ENCODE measurements at places on chromosomes 1 and 21. TPM values are rescaled to one million over a fixed set of nuclear protein-coding genes. Genes with fewer than 3 reads are reported as not detected.

DNA sequence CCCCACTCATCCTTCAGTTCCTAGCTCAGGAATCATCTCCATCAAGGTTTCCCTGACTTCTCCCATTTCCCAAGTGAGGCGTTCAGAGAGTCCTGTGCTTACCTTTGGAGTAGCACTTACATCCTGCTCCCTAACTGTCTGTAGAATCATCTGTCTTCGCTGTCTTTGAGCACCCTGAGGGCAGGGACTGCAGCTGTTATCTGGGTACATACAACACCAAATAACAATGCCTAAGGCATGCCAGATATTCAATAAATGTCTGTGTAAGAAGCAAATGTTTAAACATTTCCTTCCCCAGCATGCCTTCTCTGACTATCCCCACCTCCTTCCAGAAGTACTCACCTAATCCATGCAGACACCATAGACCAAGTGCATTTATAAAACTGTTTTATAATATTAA is 65.4 kb downstream of the JAK1 start:
- H3K4me3 ChIP-seq = no peak overlapping the region
- H3K27me3 ChIP-seq = no peaks in the 10 kb centered on the region
- H3K27ac ChIP-seq = no peak overlapping the region
- no peak for DNase-seq
- H3K36me3 ChIP-seq = no peaks in the 10 kb centered on the region

- no peak overlapping the region for H3K4me3 ChIP-seq
- DNase-seq = no peak
- no peak overlapping the region for H3K27ac ChIP-seq
- H3K36me3 ChIP-seq = no peaks in the 10 kb centered on the region
- H3K27me3 ChIP-seq = no peaks in the 10 kb centered on the region
Measured at GRCh38 chr1:235710687-235711086, 61.1 kb upstream of the GNG4 start.

Gene EXTL1
- total RNA-seq = 0.74 TPM

Gene CFAP45
- total RNA-seq = not detected

GRCh38 chr1:6378096-6378746 is 15.3 kb downstream of the ACOT7 start:
- H3K27ac ChIP-seq = no peak overlapping the region
- no peaks in the 10 kb centered on the region for H3K27me3 ChIP-seq
- H3K36me3 ChIP-seq = no peaks in the 10 kb centered on the region
- DNase-seq = no peak
- no peaks in the 10 kb centered on the region for H3K4me1 ChIP-seq
- H3K4me3 ChIP-seq = no peak overlapping the region

Gene OR2L13
- total RNA-seq = not detected

DNA sequence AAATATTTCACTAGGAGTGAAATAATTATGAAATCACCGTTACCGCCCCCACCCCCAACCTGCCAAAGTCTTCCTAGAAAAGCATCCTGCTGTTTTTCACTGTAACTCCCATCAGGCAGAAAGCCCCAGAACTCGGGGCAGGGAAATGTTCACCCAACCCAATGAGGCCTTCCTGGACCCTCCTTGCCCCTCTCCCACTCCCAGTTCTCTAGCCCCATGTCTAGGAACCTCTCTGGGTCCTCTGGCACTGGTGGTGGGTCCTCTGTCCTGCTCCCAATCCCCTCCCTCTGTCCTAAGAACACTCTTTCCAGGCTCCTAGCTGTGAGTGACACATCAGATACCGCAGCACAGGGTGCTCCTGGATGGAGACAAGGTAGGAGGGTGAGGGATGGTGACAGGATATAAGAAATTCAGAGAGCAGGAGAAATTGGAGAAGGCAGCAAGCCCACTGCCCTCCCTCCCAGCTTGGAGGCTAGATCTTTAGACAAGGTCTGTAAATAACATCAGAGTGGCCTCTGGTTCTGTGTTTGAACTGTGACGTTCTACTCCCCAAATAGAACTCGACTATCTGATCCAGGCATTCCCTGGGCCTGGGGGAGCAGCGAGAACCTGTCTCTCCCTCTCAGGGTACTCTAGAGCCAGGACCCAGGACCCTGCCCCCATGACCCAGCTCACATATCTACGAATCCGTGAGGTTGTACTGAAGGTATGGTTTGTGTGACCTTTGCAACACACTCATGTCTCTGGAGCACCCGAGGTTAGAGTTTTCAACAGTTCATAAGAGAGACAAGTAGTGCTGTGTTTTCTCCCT is 23.3 kb upstream of the BTG2 start:
- no peaks in the 10 kb centered on the region for H3K36me3 ChIP-seq
- peaks cover 59% of the 10 kb centered on the region for H3K4me1 ChIP-seq
- H3K27me3 ChIP-seq = no peaks in the 10 kb centered on the region
- peak overlapping the region; percentile 93 for H3K27ac ChIP-seq
- no peak for DNase-seq
- H3K4me3 ChIP-seq = no peak overlapping the region

DNA sequence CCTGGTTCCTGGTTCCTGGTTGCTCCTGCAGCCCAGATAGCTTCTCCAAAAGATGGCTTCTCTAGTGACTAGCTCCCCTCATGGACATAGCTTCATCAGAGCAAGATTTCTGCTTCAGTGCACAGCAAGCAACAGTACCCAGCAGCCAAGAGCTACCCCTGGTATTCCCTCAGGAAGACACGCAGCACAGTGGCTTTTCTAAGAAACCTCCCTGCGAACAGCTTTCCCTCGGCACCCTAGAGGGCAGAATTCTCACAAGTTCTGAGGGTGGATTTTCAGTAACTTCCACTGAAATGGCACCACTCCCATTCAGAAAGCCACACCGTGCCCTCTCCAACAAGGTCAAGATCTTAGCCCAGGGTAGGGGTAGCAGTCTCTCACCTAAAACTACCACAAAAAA is 128.2 kb downstream of the EIF4G3 start:
- no peak for DNase-seq
- H3K4me3 ChIP-seq = no peak overlapping the region
- H3K36me3 ChIP-seq = peaks cover 5% of the 10 kb centered on the region
- peaks cover 8% of the 10 kb centered on the region for H3K4me1 ChIP-seq
- H3K27me3 ChIP-seq = no peaks in the 10 kb centered on the region
- no peak overlapping the region for H3K27ac ChIP-seq

Gene GJA4
- total RNA-seq = 28.5 TPM

- no peaks in the 10 kb centered on the region for H3K27me3 ChIP-seq
- DNase-seq = no peak
- H3K4me1 ChIP-seq = no peaks in the 10 kb centered on the region
- no peaks in the 10 kb centered on the region for H3K36me3 ChIP-seq
- no peak overlapping the region for H3K27ac ChIP-seq
Measured at GRCh38 chr1:179926850-179927205, 27.8 kb upstream of the CEP350 start.

GRCh38 chr1:178337091-178337706 is 159.6 kb downstream of the CLEC20A start:
- no peak overlapping the region for H3K4me3 ChIP-seq
- H3K27me3 ChIP-seq = no peaks in the 10 kb centered on the region
- no peak for DNase-seq
- no peaks in the 10 kb centered on the region for H3K36me3 ChIP-seq
- no peaks in the 10 kb centered on the region for H3K4me1 ChIP-seq

DNA sequence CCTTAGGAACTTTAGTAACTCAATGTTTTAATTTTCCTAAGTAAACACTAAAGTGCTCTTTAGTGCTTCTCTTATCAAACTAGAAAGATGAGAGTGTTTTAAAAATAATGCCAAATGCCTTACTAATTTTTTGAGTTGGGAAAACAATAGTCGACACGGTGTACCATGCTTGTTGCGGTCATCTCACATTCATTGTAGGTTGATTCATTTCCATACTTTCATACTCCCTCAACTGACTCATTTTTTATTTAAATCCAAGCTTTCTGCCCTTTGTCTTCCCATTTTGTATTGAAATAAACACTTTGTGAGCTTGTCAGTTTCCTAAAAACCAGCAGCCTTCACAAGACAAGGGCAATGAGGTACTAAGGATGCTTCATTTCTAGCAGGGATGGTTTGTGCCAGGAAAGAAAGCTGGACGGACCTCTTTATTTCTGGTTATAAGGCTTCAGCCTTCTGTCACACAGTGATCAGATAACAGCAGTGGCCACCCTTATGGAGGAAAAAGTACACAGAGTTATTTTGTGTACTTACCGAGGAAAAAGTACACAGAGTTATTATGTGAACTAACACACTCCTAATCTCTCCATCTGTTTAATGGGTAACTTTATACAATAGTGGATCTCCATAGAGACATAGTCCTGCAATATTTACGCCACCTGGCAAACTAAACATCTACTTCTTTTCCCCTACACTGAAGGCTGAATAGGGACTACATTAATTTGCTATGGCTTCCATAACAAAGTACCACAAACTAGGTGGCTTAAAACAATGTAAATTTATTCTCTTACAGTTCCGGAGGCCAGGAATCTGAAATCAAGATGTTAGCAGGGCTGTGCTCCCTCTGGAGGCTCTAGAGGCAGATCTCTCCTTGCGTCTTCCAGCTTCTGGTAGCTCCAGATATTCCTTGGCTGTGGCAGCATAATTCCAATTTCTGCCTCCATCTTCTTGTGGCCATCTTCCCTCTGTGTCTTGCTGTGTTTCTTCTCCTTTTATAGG is 13.0 kb upstream of the CCDC190 start:
- no peak overlapping the region for H3K4me3 ChIP-seq
- H3K27me3 ChIP-seq = no peaks in the 10 kb centered on the region
- no peaks in the 10 kb centered on the region for H3K36me3 ChIP-seq
- DNase-seq = no peak
- no peak overlapping the region for H3K27ac ChIP-seq

GRCh38 chr1:228010921-228011320 is 4.1 kb downstream of the WNT3A start:
- DNase-seq = no peak
- H3K27me3 ChIP-seq = no peaks in the 10 kb centered on the region
- no peaks in the 10 kb centered on the region for H3K36me3 ChIP-seq
- H3K4me1 ChIP-seq = peaks cover 12% of the 10 kb centered on the region

DNA sequence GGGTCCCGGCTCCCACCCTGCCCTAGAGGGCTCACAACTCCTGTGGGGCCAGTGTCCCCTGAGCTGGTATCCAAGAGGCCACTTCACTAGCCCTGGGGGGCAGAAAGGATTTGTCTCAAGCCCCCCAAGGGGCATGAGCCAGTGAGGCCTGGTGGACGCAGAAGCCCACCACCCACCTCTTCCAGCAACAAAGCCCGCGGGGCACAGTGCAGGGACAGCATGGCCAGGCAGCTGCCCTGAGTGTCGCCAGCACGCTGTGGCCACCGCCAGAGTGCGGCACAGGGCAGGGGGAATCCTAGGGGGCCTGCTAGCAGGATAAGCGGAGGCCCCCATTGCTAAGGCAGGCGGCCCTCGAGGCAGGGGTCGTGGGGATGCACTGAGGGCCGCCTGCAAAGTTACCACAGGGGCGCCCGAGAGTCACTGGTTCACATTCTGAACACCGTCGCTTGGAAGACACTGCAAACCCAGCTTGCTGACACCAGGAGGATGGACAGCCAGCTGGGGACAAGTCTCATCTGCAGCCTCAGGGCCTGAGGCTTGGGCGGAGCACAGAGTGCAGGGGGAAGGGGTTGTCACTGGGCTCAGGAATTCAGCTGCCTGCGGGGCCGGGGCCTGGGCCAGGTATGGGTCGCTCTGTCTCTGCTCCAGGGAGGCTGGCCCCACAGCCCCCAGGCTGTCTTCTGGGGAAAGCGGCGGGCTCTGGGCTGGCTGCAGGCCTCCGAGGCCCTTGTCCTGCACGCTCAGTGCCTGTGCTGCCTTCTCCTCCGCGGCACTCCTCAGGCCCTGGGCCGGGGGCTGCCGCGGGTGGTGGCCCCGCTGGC is 26.8 kb downstream of the SLC19A1 start:
- no peaks in the 10 kb centered on the region for H3K27me3 ChIP-seq
- no peak overlapping the region for H3K4me3 ChIP-seq
- H3K4me1 ChIP-seq = no peaks in the 10 kb centered on the region
- H3K27ac ChIP-seq = no peak overlapping the region
- DNase-seq = no peak

DNA sequence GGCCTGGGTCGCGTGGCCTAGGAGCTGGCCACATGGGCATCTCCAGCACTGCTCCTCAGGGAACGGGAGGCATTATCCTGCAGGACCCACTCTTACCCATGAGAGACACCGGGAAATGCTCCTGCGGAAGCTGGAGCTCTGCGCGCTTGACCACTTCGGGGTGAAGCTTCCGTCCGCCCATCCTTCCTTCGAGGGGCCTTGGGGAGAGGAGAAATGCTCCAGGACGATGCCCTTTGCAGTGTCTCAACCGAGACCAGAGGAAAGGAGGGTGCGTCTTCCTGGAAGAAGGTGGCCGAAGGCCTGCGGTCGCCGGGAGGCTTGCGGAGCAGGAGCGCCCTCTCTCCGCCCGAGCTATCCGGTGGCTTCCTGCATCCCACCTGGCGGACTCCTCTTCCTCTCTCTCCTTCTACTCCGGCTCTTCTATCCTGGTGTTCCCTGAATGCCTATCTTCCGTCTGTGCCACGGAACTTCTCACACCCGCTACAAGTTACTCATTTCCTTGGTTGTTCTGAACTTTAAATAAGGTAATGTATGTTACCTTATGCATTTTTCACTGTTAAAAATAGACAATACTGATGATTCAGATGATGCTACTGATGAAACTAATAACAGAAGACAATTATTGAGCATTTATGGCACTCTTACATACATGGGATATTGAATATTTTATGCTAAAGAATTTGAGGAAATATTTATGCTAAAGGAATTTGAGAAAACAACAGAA is 91.4 kb downstream of the PRKAB2 start:
- no peak overlapping the region for H3K27ac ChIP-seq
- peak; percentile 65 for DNase-seq
- no peak overlapping the region for H3K4me3 ChIP-seq
- no peaks in the 10 kb centered on the region for H3K36me3 ChIP-seq

Gene SPRR2F
- 2.5 TPM for total RNA-seq

Gene CLCNKB
- not detected for total RNA-seq

DNA sequence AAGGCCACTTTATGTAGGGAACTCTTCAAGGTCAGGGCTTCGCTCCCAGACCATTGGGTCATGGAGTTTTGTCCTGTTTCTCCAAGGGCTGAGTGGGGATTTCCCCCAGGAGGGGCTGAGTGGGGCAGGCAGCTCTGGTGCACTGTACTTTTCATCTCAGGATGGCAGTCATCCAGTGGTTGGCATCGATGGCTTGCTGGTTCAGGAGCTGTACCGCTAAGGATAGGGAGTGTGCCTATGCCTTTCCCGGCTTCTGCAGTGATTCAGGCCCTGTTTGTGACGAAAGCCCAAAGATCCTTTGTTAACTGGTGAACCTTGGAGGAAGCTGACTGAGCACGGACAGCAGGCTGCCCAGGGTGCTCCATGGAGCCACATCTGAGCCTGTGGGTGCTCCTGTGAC is 100.1 kb upstream of the GADD45A start:
- H3K4me3 ChIP-seq = no peak overlapping the region
- no peaks in the 10 kb centered on the region for H3K36me3 ChIP-seq
- H3K27ac ChIP-seq = peak overlapping the region; percentile 75
- no peak for DNase-seq
